ENCODE measurements at places on chromosomes 4 and X.
A peak's percentile ranks its signal among the peaks of the same experiment; 100 is the strongest.

DNA sequence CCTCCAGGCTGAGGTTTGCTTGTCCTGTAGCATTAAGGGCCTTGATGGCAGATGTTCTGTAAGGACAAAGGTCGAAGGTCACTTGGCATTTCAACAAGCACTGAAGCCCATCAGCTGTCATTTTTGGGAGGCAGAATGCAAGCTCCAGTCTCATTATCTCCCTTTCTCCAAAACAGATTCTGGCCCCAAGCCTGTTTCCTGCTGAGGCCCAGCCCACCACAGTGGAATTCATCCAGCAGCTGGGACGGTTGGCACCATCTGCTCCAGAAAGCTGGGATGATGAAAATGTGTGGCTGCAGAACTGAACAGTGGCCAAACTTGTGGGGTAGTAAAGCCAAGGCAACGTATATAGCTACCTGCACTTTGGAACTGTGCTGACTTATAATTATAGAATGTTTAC is 17.7 kb upstream of the PPEF2 start:
- DNase-seq = no peak

GRCh38 chr4:40046311-40046980 is 10.2 kb upstream of the N4BP2 start:
- DNase-seq = peak; percentile 61

GRCh38 chr4:153369021-153369420 is 24.5 kb downstream of the MND1 start:
- DNase-seq = no peak

DNA sequence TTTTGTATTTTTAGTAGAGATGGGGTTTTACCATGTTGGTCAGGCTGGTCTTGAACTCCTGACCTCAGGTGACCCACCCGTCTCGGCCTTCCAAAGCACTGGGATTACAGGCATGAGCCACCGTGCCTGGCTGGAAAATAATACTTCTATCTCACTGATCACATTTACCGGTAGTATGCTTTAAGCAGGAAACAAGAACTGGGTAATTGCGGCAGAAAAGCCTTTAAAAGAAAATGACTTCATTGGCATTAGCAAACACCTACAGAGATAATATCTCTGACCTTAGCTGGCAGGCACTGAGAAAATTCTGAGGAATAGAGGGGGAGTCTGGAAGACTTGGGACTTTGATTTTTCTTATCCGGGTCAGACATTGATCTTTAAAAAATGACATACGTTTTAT is 78.5 kb downstream of the SHROOM3 start:
- no peak for DNase-seq

GRCh38 chr4:55038176-55038890 is 87.1 kb downstream of the KDR start:
- DNase-seq = no peak

GRCh38 chr4:23041501-23041900 is 348.8 kb downstream of the GBA3 start:
- DNase-seq = no peak

GRCh38 chr4:106629268-106629625 is 260.7 kb upstream of the GIMD1 start:
- DNase-seq = no peak

DNA sequence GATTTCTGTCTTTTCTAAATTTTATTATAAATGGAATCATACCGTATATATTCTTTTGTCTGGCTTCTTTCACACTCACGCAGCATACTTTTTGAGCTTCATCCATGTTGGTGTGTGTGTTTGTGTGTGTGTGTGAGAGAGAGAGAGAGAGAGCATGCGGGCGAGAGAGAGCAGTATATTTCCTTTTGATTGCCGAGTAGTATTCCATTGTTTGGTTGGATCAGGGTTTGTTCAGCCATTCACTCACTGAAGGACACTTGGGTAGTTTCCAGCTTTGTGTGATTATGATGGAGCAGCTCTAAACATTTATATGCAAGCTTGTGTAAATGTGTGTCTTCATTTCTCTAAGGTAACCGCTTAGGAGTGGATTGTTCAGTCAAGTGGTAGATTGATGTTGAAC is 3.1 kb upstream of the L1CAM start:
- DNase-seq = no peak

GRCh38 chr4:54793856-54794422 is 136.2 kb downstream of the KIT start:
- DNase-seq = no peak

GRCh38 chr4:186902361-186902760 is 178.7 kb upstream of the FAT1 start:
- no peak for DNase-seq

- DNase-seq = no peak
These were observed 31.5 kb downstream of the WWC2 start for GRCh38 chr4:183130328-183131155.

- no peak for DNase-seq
These were observed 226.9 kb downstream of the FBXW7 start for GRCh38 chr4:152308951-152309350.

DNA sequence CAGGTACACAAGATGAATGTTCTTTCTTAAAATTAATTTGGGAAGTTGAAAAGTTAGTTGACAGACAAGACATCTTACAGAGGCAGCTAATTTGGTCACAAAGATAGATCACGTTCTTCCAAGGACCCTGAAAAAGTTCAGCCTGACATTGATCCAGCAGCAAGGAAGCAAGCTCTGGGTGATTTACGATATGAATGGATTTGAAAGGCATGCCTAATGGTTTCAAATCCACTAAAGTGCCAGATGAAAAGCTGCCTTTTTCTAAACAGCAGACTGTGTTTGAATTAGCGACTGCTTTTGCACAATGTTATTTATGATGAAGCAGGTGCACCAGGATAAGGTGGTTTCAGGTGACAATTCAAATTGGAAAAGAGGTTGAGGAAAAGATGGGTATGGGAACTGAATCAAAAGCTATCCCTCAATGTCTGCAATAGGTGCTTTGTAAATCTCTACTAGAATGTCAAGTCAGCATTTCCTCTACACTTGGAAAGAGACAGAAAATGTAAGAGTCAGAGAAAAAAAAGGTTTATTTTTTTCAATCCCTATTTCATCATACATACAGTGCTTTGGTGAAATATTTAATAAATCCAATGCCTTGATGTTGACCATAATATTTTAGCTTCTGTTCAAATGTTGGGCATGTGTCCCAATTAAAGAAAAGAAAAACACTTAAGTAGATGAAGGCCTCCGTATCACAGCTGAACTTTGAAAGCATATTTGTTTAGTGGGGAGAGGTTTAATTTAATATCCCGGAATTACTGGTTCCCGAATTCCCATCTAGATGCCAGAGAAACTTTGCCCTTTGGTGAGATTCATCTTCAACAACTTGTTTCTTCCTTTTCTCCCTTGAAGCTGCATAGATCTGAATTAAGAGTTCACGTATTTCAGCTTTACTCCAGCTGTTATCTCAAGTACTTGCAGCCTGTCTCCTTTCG is 6.0 kb downstream of the RASGEF1B start:
- DNase-seq = no peak

- no peak for DNase-seq
These were observed 689 bp downstream of the METAP1 start for GRCh38 chr4:98996056-98996764.

DNA sequence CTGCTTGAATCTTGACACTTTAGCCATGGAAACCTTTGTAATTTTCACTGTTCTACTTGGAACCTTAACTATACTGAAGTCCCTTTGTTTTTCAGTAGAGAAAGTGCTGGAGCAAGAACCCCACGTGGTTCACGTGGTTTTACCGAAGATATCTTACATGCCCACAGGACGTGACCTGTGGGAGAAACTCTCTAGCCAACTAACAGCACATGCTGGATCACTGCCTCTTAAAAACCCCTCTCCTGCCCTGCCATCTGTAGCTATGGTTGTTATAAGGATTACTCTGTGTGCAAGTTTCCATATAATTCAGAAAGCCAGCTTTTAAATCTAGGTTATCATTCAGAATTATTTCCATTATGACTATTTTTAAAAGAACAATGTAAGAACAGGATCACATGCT is 30.2 kb downstream of the SPANXD start:
- no peak for DNase-seq

DNA sequence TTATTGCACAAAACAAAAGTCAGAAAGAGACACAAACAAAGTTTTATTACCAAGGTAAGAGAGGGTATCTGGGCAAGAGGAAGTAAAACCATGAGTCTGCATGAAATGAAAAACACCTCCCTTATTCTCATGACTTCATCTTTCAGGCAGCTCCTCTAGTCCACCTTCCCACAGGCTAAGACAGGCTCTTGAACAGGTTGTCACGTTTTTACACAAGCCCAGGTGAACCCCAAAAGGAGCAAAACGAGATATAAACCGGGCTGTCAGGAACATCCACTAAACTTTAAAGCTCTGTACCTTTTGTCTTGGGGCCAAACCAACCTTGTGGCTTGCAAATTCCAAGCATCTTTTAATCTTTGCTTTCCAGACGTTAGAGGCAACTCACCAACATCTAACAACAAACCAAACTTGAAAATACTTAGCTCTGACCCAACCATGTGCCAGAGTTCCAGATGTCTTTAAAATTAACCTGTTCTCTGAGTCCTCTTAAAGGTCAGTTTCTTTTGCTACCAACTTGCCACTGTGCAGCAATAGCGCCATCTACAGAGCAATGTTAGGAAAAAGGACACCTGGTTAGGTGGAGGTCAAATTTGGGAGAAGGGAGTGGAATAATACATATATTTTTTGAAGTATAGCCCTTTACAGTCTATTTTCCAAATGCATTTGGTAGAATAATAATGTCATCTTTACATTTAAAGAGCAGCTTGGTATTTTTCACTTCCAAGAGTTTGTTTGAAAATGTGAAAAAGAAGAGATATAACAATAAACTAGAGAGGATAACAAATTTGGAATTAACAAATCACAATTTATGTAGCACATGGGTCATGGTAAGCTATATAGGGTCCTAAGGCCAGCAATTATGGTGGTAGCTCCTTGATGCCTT is 73.1 kb downstream of the QRFPR start:
- DNase-seq = peak; percentile 40

GRCh38 chr4:40246938-40247337 is 50.1 kb downstream of the RHOH start:
- no peak for DNase-seq

- DNase-seq = no peak
These were observed 124.2 kb downstream of the CAMK2D start for GRCh38 chr4:113637363-113637762.

DNA sequence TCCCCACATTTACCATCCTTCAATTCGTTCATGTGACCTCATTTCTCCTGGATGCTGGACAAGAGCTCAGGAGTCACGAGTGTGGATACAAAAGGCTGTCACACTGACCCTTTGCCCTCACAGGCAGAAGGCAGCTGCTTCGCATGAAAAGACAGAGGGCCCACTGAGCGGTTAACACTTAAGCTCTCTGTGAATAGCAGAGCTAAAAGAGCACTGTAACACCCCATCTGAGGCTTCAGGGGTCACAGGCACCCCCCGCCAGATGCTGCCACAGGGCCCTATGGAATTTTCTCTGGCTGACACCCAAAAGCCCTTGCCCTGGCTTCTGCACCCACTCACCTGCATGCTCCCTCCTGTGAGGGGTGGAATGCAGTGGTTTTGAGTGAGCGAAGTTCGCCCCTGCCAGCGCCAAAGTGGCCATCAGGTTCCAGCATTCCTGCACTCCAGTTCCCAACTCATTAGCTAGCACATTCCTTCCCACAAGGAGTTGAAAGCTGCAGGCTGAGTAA is 360.9 kb downstream of the PPP3CA start:
- DNase-seq = no peak

- DNase-seq = no peak
These were observed 75.5 kb downstream of the GPC3 start for GRCh38 chrX:133909888-133910287.

- DNase-seq = no peak
These were observed 19.0 kb upstream of the PDE5A start for GRCh38 chr4:119647558-119647957.

GRCh38 chr4:67332627-67333026 is 212.7 kb downstream of the CENPC start:
- DNase-seq = no peak

- DNase-seq = no peak
These were observed 1.5 kb upstream of the FATE1 start for GRCh38 chrX:151714362-151714761.

Data from activated naive CD8-positive, alpha-beta T cell treated with anti-CD3 and anti-CD28 coated beads for 36 hours (primary cell).